Dermis blood vessel endothelial cell (primary cell): ENCODE measurements at places on chromosomes 7 and 10.

- DNase-seq = no peak
These were observed 6.4 kb upstream of the PRKRIP1 start for GRCh38 chr7:102389810-102390209.

DNA sequence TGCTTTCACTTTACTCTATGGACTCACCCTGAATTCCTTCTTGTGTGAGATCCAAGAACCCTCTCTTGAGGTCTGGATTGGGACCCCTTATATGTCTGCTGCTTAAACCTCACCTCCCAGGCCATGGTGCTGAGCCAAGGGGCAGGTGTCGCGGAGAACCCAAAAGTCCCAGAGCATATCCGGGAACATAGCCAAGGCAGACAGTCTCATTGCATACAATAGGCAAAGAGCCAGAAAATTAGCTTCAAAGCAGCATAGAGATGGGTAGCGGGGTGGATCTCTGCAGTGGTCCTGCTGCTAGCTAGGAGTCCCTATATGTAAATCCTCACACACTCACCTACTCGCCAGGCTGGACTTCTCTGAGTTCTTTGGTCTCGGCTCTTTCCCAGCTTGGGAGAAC lies 5.5 kb downstream of the CCL24 start:
- no peak for DNase-seq

DNA sequence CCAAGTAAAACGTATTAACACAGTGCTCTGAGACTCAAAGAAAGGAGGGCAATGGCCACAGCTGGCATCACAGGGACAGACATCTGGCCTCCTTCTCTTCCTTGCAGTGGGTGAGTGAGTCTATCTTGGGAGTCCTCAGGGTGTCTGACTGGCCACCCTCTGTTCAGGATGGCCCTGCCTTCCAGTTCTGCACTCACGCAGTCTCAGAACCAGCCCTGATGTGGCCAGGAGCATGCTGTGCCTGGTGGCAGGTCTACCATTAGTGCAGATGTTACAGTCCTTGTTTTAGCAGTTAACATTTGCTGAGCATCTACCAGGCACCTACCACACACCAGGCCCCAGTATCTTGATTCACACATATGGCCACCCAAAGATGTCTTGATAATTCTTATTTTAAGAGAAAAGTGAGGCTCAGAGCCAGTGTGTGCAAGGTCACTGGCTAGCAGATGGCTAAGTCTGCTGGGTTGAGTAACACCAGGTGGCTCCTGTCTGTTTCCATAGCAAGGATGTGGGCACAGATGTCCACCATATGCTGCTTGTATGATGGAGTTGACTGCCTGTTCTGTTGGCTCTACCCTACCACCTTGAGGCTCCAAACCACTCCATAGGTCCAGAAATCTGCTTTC lies 23.2 kb upstream of the ARHGAP22 start:
- DNase-seq = no peak

- DNase-seq = no peak
These were observed 53.4 kb downstream of the PWWP2B start for GRCh38 chr10:132450466-132450824.

DNA sequence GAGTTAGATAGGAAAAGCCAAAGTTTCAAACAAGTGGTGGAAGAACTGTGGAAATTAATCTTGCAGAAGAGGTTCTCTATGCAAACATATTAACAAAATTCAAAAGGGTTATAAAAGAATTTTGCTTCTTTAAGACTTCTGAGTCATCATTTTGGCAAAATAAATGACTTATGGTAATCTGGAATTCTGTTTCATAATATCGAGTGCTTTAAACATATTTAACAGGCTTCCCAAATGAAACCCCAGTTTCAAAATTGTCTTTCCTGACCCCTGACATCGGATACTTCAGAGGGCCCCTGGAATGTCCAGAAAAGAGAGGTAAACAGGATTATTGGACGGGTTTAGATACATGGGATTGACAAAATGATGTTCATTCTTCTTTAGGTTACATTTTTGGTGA lies 444.6 kb downstream of the HTR7 start:
- DNase-seq = no peak

- DNase-seq = peak; percentile 12
These were observed 6.1 kb downstream of the RNF133 start for GRCh38 chr7:122692769-122693309.

GRCh38 chr10:117137031-117137910 lies 799 bp downstream of the VAX1 start:
- DNase-seq = peak; percentile 38

GRCh38 chr10:121296881-121297585 lies 301.2 kb downstream of the FGFR2 start:
- no peak for DNase-seq

GRCh38 chr7:41098846-41099245 lies 604.0 kb downstream of the INHBA start:
- DNase-seq = no peak

DNA sequence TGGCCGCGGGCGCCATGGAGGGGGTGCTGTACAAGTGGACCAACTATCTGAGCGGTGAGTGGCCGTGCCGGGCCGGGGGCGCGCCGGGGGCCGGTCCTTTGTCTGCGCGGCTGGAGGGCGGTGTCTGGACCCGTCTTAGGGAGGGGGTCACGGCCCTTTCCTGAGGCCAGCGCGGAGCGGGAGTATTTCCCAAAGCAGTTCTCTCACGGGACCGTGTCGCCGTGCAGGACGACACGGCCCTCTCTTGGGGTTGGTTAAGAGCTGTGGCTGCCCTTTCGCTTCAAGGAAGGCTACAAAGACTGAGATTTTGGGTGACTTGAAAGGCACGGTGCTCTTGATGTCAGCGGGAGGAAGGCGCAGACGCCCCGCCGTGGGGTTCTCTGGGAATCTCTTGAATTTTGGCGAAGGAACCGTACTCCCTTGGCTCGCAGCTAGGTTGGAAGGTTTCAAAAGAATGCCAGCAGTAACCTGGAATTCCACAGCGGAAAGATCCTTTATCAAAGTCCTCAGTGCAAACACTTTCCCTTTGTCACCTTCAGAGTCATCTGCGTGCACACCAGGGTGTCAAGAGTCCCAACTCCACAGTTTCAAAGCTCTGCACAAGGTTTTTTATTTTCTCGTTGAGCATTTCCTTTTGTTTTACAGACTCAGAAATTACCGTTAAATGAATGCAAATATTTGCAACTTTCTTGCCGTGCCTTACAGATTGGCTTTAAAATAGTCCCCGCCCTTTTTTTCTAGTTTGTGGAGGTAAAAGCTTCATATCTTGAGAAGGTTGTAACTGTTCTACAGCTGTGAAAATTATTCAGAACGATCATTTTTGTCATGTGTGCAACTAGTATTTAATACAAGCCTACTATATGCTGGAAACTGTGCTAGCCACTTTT lies 780 bp downstream of the PLEKHA8 start:
- no peak for DNase-seq

- peak; percentile 16 for DNase-seq
These were observed 455.0 kb downstream of the CCSER2 start for GRCh38 chr10:84783386-84783785.

DNA sequence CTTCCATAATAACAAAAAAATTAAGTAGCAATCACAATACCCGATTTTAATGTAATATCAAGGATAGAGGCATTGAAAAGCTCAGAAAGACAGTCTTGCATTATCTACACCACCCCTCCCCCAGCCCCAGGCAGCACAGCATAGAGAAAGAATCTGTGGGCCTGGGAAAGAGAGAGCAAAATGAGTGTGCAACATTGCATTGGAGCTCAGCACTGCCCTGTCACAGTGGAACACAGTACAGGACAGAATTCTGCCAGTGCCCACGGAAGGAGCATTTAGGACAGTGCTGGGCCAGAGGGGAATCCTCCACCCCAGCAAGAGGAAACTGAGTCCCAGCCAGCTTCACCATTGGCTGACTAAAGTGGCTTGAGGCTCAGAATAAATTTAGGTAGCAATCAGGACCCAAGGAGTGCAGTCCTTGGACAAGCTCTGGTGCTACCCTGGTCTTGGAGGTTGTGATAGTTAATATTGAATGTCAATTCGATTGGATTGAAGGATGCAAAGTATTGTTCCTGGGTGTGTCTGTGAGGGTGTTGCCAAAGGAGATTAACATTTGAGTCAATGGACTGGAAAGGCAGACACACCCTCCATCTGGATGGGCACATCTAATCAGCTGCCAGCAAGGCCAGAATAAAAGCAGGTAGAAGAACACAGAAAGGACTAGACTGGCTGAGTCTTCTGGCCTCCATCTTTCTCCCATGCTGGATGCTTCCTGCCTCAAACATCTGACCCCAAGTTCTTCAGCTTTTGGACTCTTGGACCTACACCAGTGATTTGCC lies 234.4 kb downstream of the ANK3 start:
- DNase-seq = no peak

DNA sequence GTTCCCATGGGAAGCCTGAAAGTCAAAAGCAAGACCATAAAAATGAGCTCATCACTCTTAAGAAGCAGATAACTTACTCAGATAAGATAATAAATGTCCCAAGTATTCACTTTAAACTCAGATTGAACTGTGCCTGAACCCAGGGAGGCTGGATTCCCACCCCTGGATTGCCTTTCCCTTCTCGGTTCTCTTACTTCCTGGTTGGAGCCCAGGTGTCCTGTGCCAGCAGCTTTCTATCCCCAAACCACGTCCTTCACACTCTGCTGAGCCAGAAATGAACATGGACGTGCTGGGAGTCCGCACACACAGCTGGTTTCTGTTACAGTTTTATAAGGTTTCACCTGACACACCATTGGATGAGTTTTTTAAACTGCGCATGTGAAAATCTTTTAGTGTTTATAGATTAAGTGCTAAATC lies 636.2 kb upstream of the IGFBP3 start:
- no peak for DNase-seq

GRCh38 chr7:47327698-47328391 lies 254.1 kb downstream of the TNS3 start:
- DNase-seq = peak; percentile 61

GRCh38 chr10:45000752-45001380 lies at the start of gene ZNF22:
TSS of gene ZNF22 (plus strand) at chr10:45000923. CDS start at chr10:45003369, 2,446 bp downstream.
- DNase-seq = peak; percentile 79

DNA sequence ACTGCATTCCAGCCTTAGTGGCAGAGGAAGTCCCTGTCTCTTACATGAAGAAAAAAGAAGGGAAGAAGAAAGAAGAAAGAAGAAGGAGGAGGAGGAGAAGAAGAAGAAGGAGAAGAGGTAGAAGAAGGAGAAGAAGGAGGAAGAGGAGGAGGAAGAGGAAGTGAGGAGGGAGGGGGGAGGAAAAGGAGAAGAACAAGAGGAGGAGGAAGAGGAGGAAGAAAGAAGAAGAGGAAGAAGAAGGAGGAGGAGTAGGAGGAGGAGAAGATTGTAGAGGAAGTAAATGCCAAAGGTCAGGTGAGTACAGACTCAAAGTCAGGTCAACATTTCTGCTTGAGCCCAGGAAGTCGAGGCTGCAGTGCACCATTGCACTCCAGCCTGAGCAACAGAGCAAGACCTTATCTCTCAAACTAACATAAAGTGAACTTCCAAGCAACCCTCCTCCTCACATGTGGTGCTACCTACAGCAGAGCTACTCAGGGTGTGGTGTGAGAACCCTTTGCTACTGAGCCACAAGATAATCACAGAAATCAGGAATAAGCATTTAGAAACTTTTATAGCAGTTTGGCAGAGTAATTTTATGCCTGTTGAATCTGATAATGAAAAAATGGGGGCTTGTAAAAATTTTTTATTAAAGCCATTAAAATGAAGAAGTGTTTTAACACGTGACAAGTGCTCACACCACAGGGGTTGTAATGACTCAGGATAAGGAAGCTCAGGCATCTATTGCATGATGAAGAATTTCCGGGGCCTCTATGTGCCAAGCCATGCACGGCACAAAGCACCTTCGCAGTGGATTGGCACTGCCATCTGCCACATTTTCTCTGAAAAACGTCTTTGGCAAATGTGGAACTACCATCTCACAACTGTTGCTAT lies 224.9 kb upstream of the AUTS2 start:
- DNase-seq = no peak

- no peak for DNase-seq
These were observed 236.3 kb upstream of the IGFBP3 start for GRCh38 chr7:46157404-46157803.

- peak; percentile 73 for DNase-seq
These were observed 1.1 kb downstream of the TRIM8 start for GRCh38 chr10:102645388-102645740.

GRCh38 chr10:110216942-110217661 lies 9.7 kb downstream of the MXI1 start:
- DNase-seq = no peak

DNA sequence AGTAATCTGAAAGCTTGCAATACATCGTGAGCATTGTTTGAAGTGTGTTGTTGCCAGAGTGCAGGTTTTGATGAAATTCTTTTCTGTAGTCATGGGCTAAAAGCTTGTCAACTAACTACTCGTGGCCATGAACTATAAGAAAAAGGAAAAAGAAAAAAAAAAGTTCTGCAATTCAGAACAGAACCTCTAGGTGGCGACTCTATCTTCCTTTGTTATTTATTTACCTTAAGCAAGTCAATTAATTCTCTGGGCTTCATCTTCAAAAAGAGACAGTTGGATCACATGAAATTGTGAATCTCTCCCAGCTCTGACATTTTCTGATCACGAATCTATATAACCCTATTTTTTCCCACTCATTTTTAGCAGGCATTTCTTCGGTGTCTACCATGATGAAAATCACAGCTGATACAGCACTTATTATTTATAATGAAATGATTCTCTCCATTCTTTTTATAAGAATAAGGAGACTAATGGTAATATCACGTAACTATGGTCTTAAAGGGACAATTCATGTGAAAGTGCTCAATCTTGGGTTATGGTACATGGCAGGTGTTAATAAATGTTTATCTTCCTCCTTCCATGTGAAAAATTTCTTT lies 18.8 kb downstream of the TMEM196 start:
- DNase-seq = peak; percentile 56

DNA sequence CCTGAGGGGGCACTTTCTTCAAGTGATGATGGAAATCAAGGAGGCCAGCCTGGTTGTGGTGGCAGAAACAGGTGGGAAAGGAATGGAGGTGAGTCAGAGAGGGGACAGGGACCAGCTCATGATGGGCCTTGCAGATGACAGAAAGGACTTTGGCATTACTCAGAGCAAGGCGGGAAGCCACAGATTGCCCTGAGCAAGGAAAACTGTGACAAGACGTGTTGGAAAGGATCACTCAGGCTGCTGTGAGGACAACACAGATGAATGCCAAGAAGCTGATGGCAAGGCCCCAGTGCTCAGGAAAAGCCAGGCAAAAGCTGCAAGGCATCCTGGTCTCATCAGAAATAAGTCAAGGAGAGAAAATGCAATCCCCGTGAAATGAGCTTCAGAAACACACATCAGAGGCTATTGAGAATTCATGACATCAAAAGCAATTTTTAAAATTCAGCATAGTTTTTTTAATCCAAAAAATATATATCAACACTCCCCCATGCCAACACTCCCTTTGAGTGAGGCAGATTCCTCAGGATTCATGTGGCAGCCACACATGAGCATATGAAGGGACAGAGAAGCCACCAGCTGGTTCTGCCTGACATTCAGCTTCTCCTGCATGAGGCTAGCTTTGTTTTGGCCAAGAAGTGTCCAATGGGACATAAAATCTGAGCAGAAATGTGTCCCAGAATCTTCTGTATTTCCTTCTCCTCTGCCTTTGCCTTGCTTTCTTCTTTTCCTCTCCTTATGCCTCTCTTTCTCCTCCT lies 244.5 kb upstream of the MYO3A start:
- no peak for DNase-seq
